ENCODE measurements at places on chromosomes 2 and 18.

DNA sequence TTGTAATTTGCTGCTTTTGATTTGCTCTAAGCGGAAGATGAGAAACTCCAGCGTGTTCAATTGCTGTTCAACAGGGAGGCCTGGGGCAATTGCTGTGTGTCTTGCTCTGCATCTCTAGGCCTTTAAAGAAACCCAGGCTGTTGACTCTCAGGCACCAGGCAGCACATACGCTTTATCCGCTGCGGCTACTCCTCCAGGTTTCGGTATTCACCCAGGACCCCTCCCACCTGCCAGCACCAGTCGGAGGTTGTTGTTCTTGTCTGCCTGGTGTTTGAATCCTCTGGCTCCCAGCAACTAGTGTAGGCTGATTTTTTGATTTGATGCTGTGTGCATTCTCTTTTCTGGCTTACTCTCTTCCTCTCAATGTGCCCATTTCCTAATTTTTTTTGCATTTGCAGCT is 383.1 kb downstream of the TSN start:
- DNase-seq: no peak

DNA sequence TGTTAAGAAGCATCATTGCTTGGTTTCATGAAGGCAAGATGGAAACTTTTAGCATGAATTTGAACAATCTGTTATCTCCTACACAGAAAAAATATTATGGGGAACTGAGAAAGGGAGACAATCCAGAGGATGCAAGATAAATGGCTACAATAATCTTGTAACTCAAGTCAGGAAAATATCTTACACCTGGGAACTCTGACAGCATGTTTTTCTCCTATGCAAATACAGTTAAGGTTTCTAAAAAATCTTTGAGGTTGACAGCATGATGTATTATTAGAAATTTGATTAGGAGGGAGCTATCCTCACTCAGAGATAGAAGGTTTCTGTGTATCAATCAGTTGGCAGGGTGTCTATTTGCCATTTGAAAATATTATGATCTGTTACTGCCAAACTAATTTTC is 75.6 kb downstream of the GPD2 start:
- DNase-seq: no peak

DNA sequence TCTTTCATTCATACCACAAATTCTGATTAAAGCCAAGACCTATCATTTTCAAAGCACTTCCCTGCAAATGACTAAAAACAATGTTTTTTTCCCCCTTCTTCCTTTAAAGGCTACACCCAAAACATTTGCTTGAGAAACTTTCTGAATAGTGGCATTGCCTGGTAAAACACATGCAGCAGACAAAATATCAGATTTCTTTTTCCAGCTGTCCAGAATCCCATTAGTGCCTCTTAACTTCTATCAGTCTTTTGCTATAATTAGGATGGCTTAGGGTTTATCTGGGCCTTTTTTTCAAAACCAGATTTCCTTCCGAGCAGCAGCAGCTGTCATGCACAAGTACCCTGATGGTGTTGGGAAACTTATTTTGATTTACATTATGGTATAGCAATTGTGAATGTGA is 50.6 kb downstream of the ALPK2 start:
- no peak for DNase-seq

DNA sequence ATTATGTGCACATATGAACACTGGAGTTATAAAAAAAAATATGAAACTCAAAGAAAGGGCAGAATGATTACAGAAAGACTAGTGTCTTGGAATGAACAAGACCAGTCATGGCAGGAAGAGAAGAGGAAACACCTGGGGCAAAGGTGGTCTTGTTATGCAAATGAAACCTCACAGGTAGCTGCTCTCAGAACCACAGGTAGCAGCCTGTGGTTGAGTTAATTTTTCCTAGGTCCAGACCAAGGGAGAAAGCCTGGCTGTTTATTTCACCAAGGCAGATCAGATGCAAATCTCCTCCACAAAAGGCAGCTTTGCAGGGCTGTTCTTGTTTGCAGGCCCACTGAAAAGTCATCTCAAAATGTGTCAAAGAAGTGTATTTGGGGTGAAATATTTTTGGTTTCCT is 785.8 kb downstream of the RNF144A start:
- DNase-seq: no peak

DNA sequence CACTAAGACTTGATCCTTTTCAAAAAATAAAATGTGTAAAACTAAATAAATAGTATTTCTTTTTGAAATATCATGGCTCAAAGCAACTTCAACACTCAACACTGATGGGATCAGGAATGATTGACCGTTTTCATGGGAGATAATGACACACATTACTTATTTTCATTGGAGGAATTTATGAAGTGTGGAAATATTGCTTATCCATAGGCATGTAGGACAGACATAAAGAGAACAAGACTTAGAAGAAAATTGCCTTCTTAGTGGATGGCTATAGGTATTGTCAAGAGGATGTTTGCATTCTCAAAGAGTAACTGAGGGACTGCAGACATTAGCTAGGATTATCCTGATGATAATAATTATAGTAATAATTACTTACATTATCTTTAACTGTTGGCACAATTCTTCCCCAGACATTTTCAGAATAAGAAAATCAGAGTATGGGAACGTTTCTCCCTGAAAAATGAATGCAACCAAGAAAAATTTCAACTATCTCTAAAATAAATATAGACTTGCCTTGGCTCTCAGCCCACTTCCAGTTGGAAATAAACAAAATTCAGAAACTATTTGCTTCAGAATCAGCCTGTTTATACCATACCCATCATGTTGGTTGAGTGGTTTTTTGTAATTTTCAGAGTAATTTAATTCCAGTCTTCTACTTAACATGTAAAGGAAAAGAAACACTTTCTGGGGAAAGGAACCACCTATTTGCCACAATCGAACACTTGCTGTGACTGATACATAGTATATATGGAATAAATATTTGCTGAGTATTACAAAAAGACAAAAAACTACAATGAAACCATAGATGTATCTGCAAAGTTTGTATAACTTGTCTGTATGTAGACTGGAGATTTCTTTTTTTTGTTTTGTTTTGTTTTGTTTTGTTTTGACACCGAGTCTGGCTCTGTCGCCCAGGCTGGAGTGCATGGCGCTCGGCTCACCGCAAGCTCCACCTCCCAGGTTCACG is 165.7 kb downstream of the TMX3 start:
- no peak for DNase-seq

GRCh38 chr18:62280058-62280457 is 45.1 kb upstream of the TNFRSF11A start:
- DNase-seq: no peak

DNA sequence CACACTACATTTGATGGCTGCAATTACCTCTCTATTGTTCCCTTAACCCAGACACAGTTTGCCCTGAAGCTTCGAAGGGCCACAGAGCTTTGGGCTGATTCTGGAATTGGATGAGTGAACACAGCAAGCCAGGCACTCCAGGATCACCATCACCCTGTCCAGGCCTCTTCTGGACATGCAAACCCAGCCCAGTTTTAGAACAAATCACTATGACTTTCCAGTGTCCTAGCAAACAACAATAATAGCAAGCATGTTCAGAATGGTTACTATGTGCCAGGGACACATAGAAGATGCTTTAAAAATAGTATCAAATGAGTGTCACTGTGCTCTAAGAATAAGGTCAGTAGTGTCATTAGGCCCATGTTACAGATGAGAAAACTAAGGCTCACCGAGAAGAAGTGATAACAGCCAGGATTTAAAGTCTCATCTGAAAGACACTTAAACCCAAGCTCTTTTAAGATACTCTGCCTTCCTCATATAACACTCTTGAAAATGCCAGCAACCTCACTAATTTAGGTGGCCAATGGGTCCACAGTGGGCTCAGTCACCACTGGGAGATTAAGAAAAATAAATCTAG is 191.7 kb upstream of the STK17B start:
- DNase-seq: no peak

GRCh38 chr2:167287212-167287611 is 398.9 kb downstream of the XIRP2 start:
- DNase-seq: no peak

- no peak for DNase-seq
Measured at GRCh38 chr2:96764253-96764637, 3.5 kb downstream of the CNNM4 start.

DNA sequence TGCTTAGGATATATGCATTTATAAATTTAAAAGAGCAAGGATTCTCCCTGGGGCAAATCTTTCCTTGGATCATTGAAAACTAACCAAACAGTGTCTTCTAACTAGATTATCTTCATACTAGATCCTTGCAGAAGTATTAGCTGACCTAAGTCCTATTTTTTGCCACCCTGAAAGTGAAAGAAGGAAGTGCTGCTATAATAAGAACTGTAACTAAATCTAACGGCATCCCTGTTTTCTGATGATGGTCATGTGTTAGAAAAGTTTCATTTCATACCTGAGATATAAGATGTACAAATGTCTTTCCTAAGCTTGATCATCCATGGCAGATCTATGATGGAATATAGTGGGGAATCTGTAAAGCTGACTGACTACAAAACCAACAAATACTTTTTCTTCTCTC is 102.7 kb downstream of the MAP2 start:
- DNase-seq: no peak

DNA sequence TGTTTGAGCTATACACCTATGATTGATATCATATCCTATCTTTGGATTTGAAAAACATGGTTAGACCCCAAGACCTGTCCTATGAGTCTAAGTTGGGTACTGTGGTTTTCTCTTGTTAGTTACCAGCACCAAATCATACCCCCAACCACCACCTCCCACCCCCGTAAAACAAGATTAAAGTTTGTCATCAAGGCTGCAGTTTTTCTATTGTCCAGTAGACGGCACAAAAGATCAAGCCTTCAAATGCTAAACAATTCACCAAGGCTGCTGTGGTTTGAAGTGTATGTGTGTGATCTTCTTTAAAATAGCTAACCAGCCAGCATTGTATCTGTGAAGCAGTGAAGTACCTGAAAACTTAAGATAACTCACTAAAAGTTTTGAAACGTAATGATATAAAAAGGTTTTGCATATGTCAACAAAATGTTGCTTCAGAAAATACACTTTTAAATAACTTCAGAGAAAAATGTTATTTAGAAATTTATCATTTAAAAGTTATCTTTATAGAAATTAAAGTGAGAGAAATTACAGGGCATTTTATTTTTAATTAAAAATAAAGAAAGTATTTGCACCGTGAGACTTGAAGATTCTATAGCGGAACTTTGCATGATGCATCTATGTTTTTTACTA is 5.8 kb upstream of the MEIS1 start:
- no peak for DNase-seq

GRCh38 chr2:55712477-55713060 is 18.9 kb upstream of the PNPT1 start:
- no peak for DNase-seq

- DNase-seq: no peak
Measured at GRCh38 chr2:30185178-30185577, 38.4 kb downstream of the YPEL5 start.

DNA sequence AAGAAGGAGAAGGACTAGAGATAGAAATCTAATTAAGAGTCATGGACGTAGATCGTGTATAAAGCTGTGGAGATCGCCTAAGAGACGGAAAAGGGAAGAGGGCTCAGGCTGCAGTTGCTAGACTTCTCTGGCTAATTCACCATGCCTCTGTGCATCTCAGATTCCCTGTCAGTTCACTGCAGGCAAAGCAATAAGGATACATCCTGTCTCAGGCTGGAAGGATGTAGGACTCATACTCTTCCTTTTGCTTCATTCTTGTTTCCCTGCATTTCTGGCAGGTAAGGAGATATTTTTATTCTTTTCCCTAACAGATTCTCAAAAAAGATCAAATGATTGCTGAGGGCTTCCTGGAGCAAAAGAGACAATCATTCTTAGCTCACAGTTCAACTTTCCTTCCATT is 112.5 kb downstream of the AP1S3 start:
- DNase-seq: no peak

- DNase-seq: no peak
Measured at GRCh38 chr18:56373601-56374000, 264.8 kb downstream of the TXNL1 start.

- DNase-seq: no peak
Measured at GRCh38 chr2:130987519-130988425, 105.5 kb downstream of the FAM168B start.

- DNase-seq: no peak
Measured at GRCh38 chr2:16625759-16626158, 39.9 kb downstream of the CYRIA start.

DNA sequence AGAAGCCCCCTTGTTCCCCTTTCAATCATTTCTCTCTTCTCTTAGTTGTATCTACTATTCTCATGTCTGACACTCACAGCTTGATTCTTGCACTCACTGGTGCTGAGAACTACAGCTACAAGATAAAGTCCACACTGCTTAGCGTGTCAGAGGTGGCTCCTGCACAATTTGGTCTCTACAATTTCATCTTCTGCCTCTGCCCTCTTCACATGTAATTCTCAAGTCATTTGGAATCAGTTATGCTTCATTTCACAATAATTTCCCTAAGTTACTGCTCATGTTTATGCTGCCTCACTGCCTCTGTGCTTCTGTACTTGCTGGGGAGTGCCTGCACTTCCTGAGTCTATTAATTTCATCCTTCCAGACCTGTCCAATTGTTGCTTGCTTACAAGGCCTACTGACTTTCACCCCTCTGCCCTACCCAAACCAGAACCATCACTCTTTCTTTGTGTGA is 11.6 kb upstream of the NAB1 start:
- no peak for DNase-seq

DNA sequence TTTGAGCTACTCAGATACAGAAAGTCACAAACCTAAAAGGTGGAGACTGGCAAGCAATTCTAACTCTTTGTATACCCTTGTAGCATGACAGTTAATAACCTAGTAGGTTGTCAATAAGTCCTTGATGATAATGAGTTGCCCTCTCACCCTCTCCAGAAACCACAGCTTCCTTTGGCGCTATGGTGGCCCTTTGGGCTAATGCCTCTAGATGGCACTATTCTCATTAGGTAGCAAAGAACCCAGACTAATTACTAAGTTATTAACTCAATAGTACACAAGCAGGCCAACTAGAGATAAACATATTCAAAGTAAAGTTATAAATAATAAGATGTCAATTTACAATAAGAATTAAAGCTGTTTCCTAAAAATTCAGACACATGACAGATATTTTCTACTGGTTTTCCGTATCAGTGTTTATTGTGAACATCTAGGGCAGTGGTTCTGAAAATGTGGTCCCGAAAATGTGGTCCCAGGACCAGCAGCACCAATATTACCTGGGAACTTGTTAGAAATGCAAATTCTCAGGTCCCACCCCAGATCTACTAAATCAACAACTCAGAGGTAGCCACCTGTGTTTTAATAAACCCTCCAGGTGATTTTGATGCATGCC is 41.1 kb downstream of the LDAH start:
- no peak for DNase-seq

DNA sequence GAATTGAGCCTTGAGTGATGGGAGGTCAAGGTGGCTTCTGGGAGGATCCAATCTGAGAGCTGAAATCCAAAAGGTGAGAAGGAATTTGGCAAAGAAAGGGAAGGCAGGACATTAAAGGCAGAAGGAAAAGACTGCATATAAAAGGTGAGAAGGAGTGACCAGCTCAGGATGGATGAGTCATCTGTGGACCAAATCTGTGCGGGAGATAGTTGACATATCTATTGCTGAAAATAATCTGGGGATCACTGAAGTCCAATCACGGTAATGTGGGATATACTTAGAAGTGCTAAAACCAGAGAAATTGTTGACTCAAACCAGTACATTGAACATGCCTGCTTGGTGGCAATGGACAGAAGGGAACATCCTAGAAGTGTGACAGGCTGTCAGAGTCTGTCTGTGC is 8.0 kb upstream of the PTPN4 start:
- DNase-seq: no peak

Data from stimulated activated CD8-positive, alpha-beta memory T cell treated with anti-CD3 and anti-CD28 coated beads, Interleukin-2, amount 100 ng/mL, for 48 hours (primary cell).